ENCODE measurements at places on chromosomes 5 and 9.

DNA sequence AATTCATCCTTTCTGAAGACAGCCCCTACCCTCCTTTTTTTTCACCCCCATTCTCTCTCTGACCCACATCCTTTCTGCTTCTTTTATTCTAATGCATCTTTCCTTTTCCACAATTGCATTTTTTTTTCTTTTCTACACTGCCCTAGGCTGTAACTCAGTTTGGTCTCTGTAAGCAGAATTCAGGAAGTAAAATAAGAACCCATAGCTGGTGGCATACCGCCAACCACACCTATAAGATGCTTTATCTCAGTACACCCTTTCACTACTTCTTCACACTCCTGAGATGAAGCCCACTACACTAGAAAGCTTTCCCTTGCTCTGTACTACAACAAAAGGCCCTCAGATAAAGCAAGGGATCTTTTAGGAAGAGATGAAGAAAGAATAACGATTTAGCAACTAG, 16.1 kb upstream of the TSSK1B start:
- no peak for DNase-seq

DNA sequence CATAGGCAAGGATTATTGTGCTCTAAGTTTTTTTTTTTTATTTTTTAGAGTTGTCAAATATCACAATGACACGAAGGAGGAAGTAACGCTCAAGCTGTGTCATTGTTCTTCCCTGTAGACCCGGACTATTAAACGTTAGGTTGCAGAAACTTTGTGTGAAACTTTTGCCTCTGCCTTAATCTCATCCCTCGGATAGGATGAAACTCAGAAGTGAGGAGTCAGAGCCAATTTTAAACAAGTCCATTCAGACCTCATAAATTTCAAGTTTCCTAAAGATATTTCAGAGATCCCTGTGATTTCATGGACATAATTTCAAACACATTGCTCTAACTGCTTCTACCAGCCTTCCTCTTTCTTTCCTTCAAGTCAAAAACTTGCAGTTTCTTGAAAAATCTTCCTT, 98.7 kb upstream of the C6 start:
- no peak for DNase-seq

DNA sequence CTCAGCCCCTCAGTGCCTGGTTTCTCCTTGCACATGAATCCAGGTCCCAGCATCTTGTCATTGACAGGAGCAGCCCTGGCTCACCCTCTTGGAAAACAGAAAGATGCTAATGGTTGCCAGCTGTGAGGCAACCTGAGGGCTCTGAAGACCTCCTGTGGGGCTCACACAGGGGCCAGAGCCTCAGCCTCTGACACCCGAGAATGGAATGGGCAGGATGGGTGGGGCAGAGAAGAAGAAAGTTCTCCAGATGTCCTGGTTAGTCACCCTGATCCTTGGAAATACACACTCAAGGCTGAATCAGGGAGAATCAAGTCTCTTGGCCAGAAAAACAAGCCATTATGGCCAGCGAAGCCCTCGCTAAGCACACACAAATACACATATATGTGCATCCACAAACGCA, 32.3 kb upstream of the SPATA31E1 start:
- peak; percentile 87 for DNase-seq

GRCh38 chr5:93726595-93726994, 14.8 kb downstream of the POU5F2 start:
- no peak for DNase-seq

DNA sequence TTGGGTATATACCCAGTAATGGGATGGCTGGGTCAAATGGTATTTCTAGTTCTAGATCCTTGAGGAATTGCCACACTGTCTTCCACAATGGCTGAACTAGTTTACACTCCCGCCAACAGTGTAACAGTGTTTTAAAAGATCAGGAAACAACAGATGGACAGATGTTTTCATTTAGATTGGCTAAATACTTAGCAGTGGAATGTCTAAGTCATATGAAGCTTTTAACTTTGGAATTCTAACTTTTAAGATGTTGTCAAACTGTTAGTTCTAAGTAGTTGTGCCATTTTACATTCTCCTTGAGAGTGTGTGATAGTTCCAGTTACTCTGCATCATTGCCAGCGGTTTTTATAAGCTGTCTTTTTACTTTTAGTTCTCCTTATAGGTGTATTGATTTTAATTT, 688.8 kb downstream of the SEMA5A start:
- DNase-seq = peak; percentile 25

DNA sequence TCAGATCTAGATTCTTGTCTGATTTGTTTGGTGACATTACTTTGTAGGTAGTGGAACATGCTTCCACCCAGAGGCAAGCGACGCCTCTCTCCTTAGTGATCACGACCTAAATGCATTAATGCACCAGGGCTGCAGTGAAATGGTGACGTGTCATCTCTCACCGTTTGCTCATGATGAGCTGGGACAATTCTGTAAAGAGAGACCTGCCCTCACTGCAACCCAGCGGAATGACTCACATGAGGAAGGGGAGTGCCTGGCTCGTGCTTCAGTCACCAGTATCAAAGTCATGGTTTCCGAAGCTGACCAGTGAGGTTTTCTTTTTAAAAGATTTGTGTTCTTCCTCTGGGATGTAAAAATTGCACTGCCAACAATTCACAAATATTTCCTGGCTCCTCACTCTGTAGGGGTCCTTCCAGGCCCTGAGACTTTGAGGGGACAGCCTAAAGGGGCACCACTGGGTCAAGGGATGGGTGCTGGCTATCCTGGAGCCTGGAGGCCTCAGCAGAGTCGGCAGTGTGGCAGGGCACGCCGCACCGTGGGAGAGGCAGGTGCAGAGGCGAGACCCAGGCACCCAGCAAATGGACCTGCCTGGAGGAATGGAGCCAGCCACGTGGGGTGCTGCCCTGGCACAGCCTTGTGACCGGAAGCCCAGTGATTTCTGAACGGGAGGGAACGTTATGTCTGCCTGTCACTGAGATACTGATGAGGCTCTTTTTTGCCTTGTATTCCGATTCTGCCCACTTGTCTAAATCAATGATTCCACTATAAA, 17.3 kb downstream of the QSOX2 start:
- DNase-seq = peak; percentile 63

- no peak for DNase-seq
Observed at GRCh38 chr9:115941561-115942315, 211.9 kb upstream of the PAPPA start.

- DNase-seq = no peak
Observed at GRCh38 chr9:114004221-114004716, 73.8 kb downstream of the AMBP start.

DNA sequence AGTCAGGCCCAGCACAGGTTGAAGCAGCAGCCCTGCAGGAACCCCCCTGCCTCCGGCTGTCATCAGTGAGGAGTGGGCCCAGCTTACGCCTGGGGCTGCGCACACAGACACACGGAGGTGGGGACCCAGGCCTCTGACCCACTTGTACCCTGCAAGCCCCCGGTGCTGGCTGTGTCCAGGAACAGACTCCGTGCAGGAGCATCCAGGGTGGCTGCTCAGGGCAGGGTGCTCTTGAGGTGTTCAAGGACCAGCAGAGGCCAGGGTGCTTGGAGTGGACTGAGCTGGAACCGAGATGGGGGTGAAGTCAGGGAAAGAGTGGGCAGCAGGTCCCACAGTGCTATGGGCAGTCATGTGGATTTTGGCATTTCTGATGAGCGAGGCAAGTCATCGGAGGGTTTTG, 199.5 kb downstream of the CACNA1B start:
- no peak for DNase-seq

- DNase-seq = peak; percentile 96
Observed at GRCh38 chr9:127555840-127556820, 55.9 kb upstream of the STXBP1 start.

DNA sequence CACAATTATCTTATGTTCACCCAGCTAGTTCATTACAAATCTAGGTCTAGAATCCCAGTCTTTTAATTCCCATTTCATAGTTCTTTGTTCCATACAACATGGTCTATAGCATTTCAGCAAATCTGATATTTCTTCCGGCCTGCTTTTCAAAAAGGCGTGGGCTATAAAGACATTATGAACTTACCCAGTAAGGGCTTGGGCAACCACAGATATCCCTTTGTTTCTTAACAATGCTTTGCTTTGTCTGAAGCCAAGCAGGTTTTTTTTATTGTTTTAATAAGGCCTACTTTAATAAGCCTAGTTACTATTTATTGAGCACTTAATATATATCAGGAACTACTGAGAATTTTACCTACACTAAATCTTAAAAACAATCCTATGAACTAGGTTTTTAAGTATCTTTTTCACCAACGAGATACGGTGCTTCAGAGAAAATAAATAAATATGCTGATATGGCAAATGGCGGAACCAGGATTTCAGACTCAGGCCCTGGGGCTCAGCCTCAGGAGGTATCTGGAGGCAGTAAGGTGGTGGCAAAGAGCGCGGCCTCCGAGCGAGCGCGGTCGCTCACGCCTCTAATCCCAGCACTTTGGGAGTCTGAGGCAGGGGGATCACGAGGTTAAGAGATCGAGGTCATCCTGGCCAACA, 29.7 kb downstream of the PCA3 start:
- no peak for DNase-seq

DNA sequence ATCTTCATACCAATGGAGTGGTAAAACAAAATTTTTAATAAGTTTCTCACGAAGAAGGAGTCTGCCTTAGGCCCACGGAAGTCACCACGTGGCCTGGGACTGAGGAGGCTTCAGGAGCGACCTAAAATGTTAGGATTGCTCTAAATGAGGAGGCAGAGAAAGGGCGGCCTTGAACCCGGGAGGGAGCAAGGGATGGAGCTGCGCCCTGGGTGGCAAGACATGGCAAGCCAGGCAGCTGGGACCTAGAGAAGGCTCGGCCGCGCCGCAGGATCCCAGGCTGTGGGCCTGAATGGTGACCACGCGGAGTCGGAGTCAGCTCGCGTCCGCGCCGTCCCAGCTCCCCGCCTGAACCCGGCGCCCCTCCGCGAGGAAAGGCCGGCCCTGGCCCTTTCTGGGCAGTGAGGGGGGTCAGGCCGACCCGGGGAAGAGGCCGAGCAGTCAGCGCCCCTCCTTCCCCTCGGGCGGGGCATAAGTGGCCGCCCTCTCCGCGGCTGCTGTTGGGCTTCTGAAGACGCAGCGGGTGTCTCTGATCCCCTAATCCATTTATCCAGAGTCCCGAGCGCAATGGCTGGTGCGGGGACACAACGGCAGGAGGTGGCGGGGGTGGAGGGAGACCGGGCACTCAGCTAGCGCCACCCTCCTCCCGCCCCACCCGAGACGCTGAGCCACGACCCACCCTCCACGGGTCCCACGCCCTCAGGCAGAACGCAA, 10.6 kb downstream of the IRX1 start:
- no peak for DNase-seq

GRCh38 chr5:161548487-161549094, 2.1 kb upstream of the GABRB2 start:
- no peak for DNase-seq

GRCh38 chr5:93163010-93163663, 417.9 kb downstream of the NR2F1-AS1 start:
- peak; percentile 65 for DNase-seq

GRCh38 chr5:5421961-5422818, at the start of gene ICE1:
TSS of gene ICE1 (plus strand) at chr5:5422677. CDS start at chr5:5422916, 239 bp downstream.
- DNase-seq = peak; percentile 97

DNA sequence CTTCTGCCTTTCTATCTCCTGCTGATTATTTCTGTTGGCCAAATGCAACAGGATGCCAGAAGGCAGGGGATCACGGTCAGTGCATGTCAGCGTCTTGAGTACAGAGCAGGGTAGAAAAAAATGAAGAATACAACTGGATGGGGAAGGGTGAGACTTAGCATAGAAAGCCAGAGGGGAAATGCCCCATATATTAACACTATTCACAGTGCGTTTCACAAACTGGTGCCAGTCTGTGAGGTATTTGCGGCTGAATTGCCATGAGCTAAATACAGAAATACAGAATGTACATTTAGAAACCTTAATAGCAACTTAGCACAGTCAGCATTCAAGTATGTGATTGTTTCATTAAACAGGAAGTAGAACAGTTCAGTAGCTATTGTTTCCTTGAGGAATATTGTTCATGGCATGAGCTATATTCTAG, 31.0 kb upstream of the SLC1A3 start:
- peak; percentile 24 for DNase-seq

GRCh38 chr9:110443146-110443865, 105.6 kb upstream of the TXNDC8 start:
- peak; percentile 67 for DNase-seq

DNA sequence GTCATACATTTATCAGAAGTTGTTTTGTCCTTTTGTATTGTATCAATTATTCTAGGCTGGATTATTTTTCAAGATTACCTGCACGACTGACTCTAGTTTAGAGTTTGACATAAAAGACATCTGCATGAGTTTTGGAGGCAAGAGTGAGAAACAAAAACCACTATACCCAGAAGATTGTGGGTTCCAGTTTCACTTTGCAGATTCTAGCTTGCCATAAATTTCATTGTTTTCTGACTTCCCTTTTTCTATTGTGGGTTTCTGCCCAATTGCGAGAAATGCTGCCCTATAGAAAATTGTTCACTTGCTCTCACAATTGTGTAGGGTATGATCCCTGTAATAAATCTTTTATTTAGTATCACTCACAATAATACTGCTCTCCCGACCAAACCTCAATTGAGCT, 1043.4 kb upstream of the CDH10 start:
- DNase-seq = no peak

DNA sequence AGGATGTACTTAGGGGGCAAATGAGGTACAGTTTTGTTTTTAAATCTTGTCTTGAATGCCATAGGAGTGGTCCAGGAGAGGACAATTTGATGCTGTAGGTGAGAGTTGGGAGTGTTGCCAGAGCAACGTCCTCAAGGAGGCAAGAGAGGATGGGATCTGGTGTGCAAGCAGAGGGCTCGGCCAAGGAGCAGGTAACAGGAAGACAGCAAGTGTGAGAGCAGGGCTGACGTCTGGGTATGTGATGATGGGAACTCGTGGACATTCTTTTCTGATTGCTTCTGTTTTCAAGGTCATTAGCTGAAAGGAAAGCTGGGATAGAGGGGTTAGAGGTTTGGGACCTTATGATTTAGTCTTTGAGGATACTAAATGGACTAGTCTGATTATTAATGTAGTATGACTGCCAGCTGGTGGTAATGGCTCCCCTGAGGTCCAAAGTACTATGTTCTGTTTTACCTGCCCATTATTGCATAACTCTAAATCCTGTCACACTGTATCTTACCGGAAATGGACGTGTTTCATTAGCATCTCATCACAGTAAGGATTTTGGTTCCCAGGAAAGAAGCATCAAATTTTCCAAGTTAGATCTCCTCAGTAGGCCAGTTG, 15.4 kb downstream of the GNPDA1 start:
- DNase-seq = no peak

- DNase-seq = no peak
Observed at GRCh38 chr5:154937186-154937717, 759 bp downstream of the GEMIN5 start.

DNA sequence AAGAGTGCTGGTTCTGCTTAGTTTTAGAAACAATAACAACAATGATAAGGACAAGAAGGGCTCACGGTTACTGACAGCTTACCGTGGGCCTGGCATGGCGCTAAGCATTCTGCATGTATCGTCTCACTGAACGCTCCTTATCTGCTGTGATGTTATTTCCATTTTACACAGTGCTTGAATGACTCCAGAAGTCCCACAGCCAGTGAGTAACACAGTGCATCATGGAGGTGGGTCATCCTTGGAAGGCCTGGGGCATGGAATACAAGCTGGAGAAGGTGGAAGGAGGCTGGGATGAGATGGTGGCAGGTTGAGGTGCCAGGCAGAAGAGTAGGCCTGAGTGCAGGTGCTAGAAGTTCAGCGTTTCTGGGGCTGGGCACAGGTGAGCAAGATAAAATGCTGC, 36.5 kb upstream of the FAT2 start:
- no peak for DNase-seq

- DNase-seq = no peak
Observed at GRCh38 chr5:123425431-123425830, 2.2 kb upstream of the CEP120 start.

Measured in AG08395 (cell line).